Common myeloid progenitor, CD34-positive (primary cell): ENCODE measurements at places on chromosomes 2 and 18.
A peak's percentile ranks its signal among the peaks of the same experiment; 100 is the strongest.

DNA sequence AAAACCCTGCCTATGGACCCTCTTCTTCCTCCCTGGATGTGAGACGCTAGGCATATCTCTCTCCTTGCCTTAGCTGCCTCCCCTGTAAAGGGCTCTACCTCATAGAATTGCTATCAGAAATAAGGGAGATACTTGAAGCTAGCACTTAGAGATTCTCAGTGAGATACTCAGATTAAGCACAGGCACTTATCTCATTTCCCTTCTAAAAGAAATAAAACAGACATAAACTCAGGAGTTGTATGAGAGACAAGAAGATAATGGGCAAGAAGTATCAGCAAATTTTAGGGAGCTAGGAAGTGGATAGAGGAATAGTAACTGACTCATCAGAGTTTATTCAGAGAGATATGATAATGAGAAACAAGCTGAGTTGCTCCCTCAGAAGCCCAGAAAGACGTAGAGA, 131.0 kb downstream of the SP3 start:
- DNase-seq: no peak

GRCh38 chr18:73785300-73785699, 362.3 kb downstream of the FBXO15 start:
- no peak for DNase-seq

DNA sequence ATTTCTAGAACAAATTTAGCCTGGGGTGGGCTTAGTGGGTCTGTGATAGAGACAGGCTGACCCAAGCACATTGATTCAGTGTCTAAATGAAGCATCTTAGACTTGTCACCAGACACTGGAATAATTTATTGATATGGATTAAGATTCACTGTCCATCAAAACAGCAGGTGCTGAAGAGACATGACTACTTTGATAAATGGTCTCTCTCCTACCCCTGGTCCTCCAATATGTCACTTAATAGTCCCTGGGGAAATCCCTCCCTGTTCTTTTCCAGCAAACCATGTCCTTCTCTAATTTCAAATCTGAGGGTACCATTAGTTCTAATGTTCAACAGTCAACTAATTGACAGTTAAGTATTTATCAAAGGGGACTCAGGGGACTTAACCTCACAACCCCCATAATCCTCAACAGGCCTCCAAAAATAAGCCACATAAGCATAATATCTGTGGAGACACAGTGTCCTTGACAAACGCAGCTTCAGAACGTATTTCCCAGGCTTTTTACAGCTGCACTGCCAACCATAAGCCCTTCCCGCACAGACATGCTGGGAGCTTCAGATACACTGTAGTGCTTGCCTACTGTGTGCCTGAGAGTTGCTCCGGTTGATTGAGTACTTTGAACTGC, 391.0 kb downstream of the THSD7B start:
- DNase-seq: no peak

GRCh38 chr2:235471186-235471747, 22.6 kb upstream of the AGAP1 start:
- no peak for DNase-seq

- no peak for DNase-seq
Observed at GRCh38 chr2:39881948-39882347, 102.9 kb upstream of the THUMPD2 start.

GRCh38 chr2:109630441-109631430, 16.6 kb downstream of the SOWAHC start:
- no peak for DNase-seq

DNA sequence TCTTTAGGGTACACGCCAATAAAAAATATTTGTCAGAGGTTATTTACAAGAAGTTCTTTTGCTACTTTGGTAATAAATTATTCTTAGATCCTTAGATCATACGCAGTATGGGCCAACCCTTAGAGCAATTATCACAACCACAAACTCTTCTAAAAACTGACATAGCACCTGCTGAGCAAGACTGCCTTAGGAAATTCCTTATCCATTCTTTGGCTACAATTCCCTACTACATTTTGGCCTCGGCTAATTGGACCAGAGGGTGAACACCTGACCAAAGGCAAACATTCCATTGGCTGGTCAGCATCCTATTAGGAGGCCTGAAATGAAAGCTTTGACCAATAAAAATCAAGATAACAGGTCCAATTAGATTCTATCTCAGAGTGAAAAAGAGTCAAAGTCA, 147.6 kb upstream of the CCDC68 start:
- DNase-seq: no peak

- DNase-seq: no peak
Observed at GRCh38 chr2:144518748-144519596, 947 bp downstream of the ZEB2 start.

DNA sequence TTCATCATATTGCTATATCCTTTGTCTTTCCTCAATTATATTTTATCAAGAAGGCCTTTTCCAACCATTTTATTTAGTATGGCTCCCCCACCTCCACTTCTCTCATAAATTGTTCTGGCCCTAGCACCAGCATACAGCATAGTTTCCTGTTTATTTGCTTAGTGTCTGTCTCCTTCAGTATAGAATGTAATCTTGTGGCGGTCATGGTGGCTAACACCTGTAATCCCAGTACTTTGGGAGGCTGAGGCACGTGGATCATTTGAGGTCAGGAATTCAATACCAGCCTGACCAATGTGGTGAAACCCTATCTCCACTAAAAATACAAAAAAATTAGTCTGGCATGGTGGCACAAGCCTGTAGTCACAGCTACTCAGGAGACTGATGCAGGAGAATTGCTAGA, 39.6 kb upstream of the CLASP1 start:
- DNase-seq: no peak

DNA sequence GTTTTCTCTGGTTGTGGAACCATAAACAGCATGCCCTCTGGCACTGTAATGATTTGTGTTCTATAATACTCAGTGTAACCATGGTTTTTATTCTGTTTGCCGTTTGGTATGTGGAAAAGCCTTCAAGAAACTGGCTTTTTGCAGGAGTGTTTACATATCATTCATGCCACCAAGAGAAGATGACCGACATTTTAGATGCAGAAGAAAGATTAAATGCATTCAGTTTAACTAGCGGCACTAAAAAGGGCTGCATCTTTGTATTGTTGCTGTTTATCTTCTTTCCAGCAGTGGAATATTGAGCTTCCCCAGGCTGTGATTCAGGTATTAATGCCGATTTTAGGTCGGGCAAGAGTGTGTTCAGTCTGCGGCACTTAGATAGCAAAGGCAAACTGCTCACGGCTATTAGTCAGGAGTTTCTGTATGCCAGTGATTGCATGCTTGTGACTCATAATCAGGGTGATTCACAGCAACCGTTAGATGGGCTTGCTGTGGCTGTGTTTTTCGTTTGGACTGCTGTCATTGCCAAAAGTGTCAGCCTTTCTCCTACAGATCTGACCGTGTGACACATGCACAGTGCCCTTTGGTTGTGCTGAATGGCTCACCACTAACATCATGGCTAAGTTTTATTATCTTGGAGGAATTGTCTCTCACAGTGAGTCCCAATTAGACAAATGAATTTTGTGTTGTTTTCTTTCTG, 479.7 kb downstream of the PARD3B start:
- DNase-seq: peak; percentile 27
